ENCODE measurements at places on chromosomes 3 and 15.

GRCh38 chr3:114356525-114356924, 62.7 kb downstream of the TIGIT start:
- no peaks in the 10 kb centered on the region for H3K27me3 ChIP-seq
- no peak for DNase-seq
- peaks cover 1% of the 10 kb centered on the region for H3K4me1 ChIP-seq
- H3K4me3 ChIP-seq: no peak overlapping the region

DNA sequence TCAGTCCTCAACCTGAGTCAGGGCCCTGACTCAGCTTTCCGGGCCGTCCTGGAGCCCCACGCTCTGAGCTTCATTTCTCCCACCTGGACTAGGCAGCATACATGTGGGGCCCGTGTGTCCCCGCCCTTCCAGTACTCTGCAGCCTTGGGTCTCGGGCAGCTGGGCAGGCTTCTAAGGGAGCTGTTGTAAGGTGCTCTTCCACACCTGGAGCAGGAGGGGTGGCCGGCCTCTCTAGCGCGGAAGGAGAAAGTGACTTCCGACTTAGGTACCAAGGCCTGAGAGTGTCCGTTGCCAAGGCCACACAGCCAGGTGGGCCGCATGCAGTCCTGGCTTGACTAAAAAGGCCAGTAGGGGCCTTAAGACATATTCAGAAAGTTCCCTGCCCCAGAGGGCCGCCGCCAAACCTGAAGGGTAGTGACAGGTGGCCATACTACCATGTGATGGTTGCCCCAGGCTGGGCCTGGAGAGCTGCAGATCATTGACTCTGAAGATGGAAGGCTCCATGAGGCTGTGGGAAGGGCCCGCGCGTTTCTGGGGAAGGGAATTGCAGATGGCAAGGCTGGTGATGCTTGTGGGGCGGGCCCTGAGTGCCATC, 9.4 kb upstream of the SEMA3B start:
- peaks cover 27% of the 10 kb centered on the region for H3K36me3 ChIP-seq
- H3K4me3 ChIP-seq: peak overlapping the region; percentile 78
- H3K27me3 ChIP-seq: peaks cover 4% of the 10 kb centered on the region
- peaks cover 13% of the 10 kb centered on the region for H3K4me1 ChIP-seq

- peaks cover 6% of the 10 kb centered on the region for H3K4me1 ChIP-seq
- DNase-seq: no peak
- no peak overlapping the region for H3K27ac ChIP-seq
- no peak overlapping the region for H3K4me3 ChIP-seq
Measured at GRCh38 chr3:10546181-10546624, 40.8 kb upstream of the ATP2B2 start.

GRCh38 chr3:36736301-36736700, 28.1 kb downstream of the DCLK3 start:
- no peak overlapping the region for H3K27ac ChIP-seq
- H3K4me1 ChIP-seq: no peaks in the 10 kb centered on the region
- no peak overlapping the region for H3K4me3 ChIP-seq
- H3K36me3 ChIP-seq: no peaks in the 10 kb centered on the region
- DNase-seq: no peak

DNA sequence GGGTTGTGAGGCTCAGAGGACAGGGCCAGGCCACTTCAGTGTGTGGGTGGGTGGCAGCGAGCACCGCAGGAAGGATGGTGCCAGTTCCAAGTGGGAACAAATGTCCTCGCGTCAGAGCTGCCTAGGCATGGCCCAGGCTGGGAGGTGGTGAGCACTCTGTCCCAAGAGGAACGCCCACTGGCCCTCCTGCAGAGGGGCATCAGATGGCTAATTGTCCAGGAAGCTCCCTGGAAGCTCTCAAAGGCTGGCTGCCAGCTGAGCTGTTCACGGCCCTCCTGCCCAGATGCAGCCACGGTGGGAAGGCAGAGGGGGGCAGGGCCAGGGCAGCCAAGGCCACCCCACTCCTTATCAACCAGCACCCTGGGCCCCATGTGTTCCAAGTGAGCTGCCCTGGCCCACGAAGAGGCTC, 55.2 kb downstream of the IQSEC1 start:
- peaks cover 12% of the 10 kb centered on the region for H3K36me3 ChIP-seq
- H3K27me3 ChIP-seq: no peaks in the 10 kb centered on the region
- H3K4me3 ChIP-seq: peak overlapping the region; percentile 86
- peak overlapping the region; percentile 93 for H3K27ac ChIP-seq
- peaks cover 95% of the 10 kb centered on the region for H3K4me1 ChIP-seq

GRCh38 chr3:99134986-99135385, 233.5 kb upstream of the DCBLD2 start:
- no peak for DNase-seq
- H3K4me3 ChIP-seq: no peak overlapping the region
- H3K4me1 ChIP-seq: no peaks in the 10 kb centered on the region
- no peaks in the 10 kb centered on the region for H3K27me3 ChIP-seq

DNA sequence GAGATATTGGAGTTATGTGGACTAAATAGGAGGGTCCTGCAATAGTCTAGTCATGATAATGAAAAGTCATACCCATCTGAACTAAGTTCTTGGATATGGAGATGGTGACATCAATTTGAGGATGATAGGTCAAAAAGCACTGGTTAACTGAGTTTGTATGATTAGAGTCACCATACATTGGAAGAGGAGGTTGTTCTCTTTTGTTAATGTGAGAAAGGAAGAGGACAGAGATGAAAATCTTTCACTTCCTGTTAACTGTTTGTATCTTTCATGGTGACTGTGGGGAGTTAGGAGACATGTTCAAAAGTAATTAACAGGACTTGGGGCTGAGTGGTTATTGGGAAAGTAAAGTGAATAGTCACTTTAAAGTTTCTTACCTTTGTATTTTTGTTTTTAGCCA, 11.1 kb downstream of the TMEM62 start:
- H3K27ac ChIP-seq: no peak overlapping the region
- H3K4me3 ChIP-seq: no peak overlapping the region
- peaks cover 20% of the 10 kb centered on the region for H3K4me1 ChIP-seq
- DNase-seq: no peak
- no peaks in the 10 kb centered on the region for H3K27me3 ChIP-seq
- peaks cover 53% of the 10 kb centered on the region for H3K36me3 ChIP-seq

DNA sequence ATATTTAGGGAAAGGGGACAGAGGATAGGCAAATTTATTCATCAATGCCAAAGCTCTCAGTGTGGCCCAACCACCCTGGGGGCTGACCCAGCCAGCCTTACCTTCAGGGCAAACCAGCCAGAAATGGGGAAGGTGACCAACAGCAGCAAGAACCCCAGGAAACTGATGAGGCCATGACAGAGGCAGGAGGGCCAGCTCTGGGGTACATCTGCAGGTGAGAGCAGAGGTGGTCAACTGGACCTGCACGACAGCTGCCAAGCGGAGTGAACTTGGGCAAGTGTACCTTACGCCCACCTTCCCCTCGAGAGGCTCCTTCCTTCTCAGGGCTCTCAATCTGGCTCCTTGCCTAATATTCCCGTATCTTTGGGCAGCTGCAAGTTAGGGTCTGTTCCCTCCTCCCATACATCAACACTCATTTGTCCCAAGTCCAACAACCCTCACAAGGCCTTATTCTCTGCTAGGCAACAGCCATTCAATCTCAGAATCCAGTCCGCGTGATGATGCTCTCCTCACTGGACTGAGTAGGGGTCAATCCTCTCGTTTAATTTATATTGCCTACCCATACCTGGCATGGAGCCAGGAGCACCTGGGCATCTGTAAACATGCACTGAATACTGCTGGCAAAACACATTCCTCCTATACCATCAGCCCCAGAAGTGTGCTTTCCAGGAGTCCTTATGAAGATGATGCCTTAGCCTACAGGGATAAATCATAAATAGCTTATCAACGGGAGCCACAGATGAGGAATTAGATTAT, 1.7 kb downstream of the STOML1 start:
- peaks cover 31% of the 10 kb centered on the region for H3K36me3 ChIP-seq
- no peak overlapping the region for H3K27ac ChIP-seq
- peaks cover 75% of the 10 kb centered on the region for H3K4me1 ChIP-seq
- DNase-seq: no peak
- no peaks in the 10 kb centered on the region for H3K27me3 ChIP-seq

DNA sequence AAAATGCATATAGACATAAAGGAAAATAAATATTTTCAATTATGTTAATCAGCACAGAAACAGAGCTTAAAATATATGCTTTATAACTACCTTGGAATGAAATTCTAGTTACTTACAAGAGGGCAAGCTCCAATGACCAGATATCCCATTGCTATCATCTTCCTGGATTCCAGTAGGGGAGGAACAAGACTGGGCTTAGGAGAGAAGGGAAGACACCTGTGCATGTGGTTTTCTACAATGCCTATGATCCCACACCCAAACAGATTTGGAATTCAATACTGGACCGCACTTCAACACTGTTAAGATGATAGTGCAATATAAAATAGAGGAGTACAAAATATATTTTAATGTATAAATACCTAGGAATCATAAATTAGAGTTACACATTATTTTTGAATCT, 79.6 kb downstream of the ARPP21 start:
- DNase-seq: no peak
- H3K27ac ChIP-seq: no peak overlapping the region
- H3K4me1 ChIP-seq: no peaks in the 10 kb centered on the region
- H3K4me3 ChIP-seq: no peak overlapping the region

DNA sequence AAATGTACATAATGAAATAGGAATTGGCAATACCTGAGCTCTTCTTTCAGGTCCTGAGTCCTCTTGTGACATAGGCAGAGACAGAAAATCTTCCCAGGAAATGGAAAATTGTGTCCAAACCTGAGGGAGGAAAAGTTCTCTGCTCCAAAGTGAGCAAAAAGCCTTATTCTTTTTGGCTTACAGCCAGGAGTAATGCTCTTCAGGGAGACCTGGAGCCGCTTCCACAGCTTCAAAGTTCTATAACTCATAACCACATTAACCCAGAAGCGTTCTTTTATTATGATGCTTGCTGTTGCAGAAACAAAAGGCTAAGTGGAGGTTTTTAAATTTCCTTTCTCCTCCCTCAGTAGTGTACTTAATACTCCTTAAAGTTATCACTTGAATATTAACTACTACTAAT, 633 bp downstream of the IGSF10 start:
- peaks cover 23% of the 10 kb centered on the region for H3K27me3 ChIP-seq
- H3K4me3 ChIP-seq: peak overlapping the region; percentile 56
- DNase-seq: no peak
- peaks cover 4% of the 10 kb centered on the region for H3K4me1 ChIP-seq
- H3K27ac ChIP-seq: no peak overlapping the region
- H3K36me3 ChIP-seq: no peaks in the 10 kb centered on the region

GRCh38 chr3:46549989-46550388, 16.1 kb downstream of the LRRC2 start:
- H3K27ac ChIP-seq: no peak overlapping the region
- H3K27me3 ChIP-seq: peaks cover 19% of the 10 kb centered on the region
- H3K36me3 ChIP-seq: no peaks in the 10 kb centered on the region
- H3K4me3 ChIP-seq: no peak overlapping the region
- no peak for DNase-seq
- H3K4me1 ChIP-seq: peaks cover 23% of the 10 kb centered on the region

DNA sequence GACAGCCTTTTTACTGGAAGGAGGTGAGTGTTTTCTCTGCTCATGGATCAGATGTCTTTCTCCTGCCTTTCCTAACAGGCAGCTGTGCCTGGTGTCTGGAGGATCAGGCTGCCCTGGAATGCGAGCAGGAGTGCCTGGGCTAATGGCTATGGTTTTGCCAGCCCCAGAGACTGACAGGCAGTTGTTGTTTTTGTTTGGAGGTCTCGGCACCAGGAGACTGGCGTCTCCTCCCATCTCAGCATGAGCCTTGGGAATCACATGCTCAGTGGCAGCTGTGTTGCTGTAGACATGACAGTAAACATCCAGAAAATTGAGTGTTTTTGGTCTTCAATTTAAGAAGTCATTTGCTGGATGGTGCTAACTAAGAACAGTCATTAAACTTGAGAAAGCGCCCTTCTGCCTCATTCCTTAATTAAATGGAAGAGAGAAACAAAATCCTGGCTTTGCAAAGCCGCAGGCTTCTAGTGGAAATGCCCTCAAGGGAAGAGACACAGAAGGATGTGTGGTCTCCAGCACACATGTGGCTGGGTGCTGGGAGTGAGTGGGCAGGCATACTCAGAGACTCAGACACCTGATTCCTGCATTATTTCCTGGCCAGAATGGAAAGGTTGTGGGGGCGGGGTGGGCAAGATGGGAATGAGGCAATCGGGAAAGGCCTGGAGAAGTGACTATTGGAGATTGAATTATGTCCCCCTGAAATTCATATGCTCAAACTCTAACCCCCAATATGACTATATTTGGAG, 97.0 kb upstream of the NMNAT3 start:
- DNase-seq: no peak
- H3K4me1 ChIP-seq: no peaks in the 10 kb centered on the region
- H3K27me3 ChIP-seq: peaks cover 5% of the 10 kb centered on the region
- H3K4me3 ChIP-seq: no peak overlapping the region
- no peak overlapping the region for H3K27ac ChIP-seq
- no peaks in the 10 kb centered on the region for H3K36me3 ChIP-seq

GRCh38 chr3:143226678-143227291, 107.2 kb downstream of the CHST2 start:
- H3K4me3 ChIP-seq: no peak overlapping the region
- H3K27me3 ChIP-seq: no peaks in the 10 kb centered on the region
- H3K27ac ChIP-seq: no peak overlapping the region
- peaks cover 4% of the 10 kb centered on the region for H3K4me1 ChIP-seq
- no peak for DNase-seq
- no peaks in the 10 kb centered on the region for H3K36me3 ChIP-seq

- H3K27me3 ChIP-seq: peaks cover 14% of the 10 kb centered on the region
- H3K4me3 ChIP-seq: no peak overlapping the region
- peaks cover 3% of the 10 kb centered on the region for H3K36me3 ChIP-seq
- no peak for DNase-seq
- H3K4me1 ChIP-seq: peaks cover 33% of the 10 kb centered on the region
Measured at GRCh38 chr3:72155391-72156064, 370.6 kb upstream of the PROK2 start.

GRCh38 chr3:16290007-16290826, 25.2 kb downstream of the OXNAD1 start:
- H3K4me1 ChIP-seq: peaks cover 38% of the 10 kb centered on the region
- no peaks in the 10 kb centered on the region for H3K27me3 ChIP-seq
- peak overlapping the region; percentile 21 for H3K4me3 ChIP-seq
- DNase-seq: no peak

- no peak for DNase-seq
- no peaks in the 10 kb centered on the region for H3K36me3 ChIP-seq
- peak overlapping the region; percentile 66 for H3K27ac ChIP-seq
- H3K27me3 ChIP-seq: peaks cover 5% of the 10 kb centered on the region
- peaks cover 11% of the 10 kb centered on the region for H3K4me1 ChIP-seq
Measured at GRCh38 chr3:10432156-10432845, 73.1 kb downstream of the ATP2B2 start.

DNA sequence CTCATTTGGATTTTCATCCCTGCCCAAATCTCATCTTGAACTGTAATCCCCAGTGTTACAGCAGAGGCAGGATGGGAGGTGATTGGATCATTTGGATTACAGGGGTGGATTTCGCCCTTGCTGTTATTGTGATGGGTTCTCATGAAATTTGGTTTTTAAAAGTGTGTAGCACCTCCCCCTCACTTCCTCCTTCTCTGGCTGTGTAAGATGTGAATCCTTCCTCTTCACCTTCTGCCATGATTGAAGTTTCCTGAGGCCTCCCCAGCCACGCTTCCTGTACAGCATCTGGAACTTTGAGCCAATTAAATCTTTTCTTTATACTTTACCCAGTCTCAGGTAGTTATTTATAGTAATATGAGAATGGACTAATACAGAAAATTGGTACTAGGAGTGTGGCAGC, 316.8 kb downstream of the PLCL2 start:
- H3K36me3 ChIP-seq: peaks cover 49% of the 10 kb centered on the region
- H3K4me3 ChIP-seq: no peak overlapping the region
- no peak overlapping the region for H3K27ac ChIP-seq
- peaks cover 5% of the 10 kb centered on the region for H3K4me1 ChIP-seq
- no peak for DNase-seq

Data from stimulated activated naive B cell treated with anti-CD40 and anti-IgM and Interleukin-4, amounts not matched to agents 10 μg/mL and 1 μg/mL and 100 μg/mL, for 72 hours (primary cell).